ENCODE measurements at places on chromosomes 3 and 15.

GRCh38 chr15:48946074-48946839 is 17.5 kb downstream of the SHC4 start:
- no peak for DNase-seq

DNA sequence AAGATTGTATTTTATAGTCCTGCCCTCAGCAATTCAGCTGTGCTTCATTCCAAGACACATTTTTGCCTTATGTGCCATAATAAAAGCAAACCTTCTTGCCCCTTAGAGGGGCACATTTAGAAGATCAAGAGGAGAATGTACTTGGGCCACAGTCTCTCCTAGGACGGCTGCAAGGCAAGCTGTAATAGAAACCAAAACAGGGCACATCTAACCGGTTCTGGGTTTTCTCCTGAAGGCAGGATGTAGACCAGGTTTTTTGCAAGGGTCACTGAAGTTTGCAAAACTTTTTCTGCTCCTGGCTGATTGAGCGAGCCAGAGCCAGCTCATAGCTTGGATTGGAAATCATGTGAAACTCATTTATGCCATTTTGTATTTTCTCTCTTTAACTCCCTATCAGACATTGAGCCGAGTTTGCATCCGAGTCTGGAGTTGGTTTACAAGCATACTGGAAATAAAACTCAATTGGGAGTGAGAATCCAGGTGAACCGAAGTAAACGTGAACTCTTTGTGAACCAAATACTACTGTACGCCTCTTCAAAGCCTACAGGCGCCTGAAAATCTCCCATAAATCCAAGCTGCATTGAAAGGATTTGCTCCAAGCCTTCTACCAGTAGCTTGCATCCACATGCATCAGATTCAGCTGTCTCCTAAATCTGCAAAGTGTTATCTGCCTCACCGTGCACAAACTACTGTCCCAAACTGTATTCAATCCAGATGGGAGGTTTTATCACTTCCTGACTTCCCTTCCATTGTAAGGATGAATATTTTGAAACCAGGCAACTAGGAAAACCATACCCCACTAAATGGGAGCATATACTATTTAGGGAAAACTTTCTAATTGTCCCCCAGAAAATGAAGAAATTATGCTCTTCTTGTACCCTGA is 60.9 kb upstream of the TSC22D2 start:
- no peak for DNase-seq

DNA sequence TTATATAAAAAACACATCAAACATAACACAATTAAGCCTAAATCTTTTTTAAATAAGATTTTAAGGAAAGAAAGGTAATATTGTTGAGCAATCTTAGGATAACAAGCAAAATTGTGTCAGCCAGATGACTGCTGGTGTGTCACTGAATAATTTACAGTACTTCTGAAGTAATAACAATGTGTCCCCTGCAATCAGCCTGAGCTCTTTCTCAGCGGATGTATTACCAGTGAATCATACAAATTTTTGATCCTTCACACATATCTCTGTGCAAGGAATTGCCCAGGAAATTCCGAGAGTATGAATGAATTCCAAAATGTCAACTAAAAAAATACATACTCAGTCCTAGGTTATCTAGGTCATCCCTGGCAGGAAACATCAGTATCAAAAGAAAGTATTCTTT is 76.6 kb upstream of the PTX3 start:
- DNase-seq, result no peak

GRCh38 chr3:12722226-12722625 is 36.8 kb downstream of the TMEM40 start:
- DNase-seq, result no peak

- no peak for DNase-seq
Observed at GRCh38 chr3:194204042-194204987, 68.4 kb downstream of the HES1 start.

- DNase-seq, result no peak
Observed at GRCh38 chr3:53592862-53593261, 98.5 kb downstream of the CACNA1D start.

- no peak for DNase-seq
Observed at GRCh38 chr15:70247281-70247680, 149.6 kb upstream of the TLE3 start.

- DNase-seq, result no peak
Observed at GRCh38 chr15:73114064-73114463, 61.8 kb downstream of the NEO1 start.

- no peak for DNase-seq
Observed at GRCh38 chr3:37712918-37713817, 148.5 kb upstream of the CTDSPL start.

DNA sequence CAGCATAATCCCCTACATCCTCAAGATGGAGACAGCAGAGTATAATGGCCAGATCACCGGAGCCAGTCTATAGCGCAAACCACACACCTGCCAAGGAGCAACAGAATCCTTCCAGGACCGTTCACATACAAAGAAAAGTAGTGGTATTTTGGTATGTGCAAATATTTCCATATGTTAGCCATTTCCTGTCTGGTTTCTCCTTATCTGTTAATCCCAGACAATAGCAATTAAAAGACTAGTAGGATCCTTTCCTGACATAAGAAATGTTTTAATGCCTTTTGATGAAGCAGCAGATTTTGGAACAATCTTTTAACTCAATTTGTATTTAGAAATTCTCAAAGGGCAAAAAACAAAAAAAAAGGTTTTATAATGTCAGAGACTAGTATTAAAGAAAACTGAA is 22.2 kb downstream of the MRPS25 start:
- no peak for DNase-seq

DNA sequence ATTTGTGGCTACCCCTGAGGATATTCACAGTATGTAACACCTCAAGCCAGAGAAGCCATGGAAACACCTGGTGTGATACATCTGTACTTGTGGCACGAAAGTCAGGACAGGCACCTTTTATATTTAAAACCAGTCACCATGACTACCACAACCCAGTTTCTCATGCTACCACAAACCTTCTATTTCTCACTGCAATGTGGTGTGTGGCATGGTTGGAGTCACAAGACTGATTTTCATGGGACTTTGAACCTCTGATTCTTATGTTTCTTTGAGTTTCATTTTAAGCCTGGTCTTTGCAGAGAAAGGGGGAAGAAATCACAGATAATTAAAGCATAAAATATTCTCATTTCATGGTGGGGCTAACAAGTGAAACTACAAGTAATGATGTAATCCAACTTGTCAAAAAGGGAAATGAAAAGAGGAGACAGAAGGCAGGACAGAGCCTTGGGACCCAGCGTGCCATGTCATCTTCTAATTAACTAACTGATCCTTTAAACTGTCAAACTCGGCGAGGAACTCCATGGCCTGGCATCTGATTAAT is 175.9 kb downstream of the PDZRN3 start:
- no peak for DNase-seq

- DNase-seq, result no peak
Observed at GRCh38 chr3:147408188-147409100, 721 bp upstream of the ZIC1 start.

DNA sequence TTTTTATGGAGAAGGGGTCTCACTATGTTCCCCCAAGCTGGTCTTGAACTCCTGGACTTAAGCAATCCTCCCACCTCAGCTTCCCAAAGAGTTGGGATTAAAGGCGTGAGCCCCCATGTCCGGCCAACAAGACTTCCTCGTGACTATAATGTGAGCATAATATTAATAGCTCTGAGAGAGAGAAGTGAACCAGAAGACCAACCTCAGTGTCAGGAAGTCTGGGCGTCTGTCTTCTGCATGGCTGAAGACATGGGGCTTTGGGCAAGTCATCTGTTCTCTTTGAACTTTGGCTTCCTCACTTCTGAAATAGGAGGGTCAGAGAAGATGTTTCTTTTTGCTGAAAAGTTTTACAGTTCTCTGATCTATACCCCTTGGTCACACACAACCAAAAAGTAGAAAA is 92.1 kb downstream of the SLC49A4 start:
- no peak for DNase-seq

GRCh38 chr15:58257776-58258325 is 119.7 kb downstream of the AQP9 start:
- DNase-seq, result no peak

DNA sequence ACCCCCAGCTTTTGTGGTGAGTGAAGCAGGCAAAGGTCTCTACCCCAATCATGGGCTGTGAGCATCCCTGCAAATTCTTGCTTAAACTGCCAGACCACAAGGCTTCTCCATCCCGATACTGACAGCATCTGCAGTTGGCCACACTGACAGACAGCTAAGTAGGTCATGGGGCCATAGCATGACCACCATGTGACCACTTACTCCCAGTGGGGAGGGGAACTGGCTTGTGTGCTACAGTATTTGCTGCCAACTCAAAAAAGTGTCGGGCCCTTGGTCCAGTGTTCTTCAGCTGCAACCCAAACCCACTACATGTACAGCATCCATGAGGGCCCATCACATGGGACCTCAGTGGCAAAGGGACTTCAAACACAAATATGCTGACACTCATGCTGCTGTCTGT is 103.4 kb downstream of the SEC22A start:
- no peak for DNase-seq

DNA sequence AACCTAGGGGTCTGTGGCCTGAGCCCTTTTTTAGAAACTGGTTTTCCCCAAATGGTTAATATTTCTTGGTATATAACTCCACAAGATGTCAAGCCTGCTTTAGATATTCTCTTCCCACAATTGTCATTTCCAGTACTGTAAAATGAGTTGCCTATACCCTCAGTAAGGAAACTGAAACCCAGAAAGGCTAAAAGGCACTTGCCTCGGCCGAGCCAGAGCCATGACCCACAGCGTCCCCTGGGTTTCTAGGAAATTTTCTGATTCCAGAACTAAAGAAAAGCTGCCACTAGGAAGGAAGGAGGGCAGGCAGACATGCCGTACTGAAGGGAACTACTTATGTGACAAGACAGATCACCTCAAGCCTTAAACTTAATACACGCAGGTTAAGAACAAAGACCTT is 59.1 kb downstream of the ATP8B4 start:
- no peak for DNase-seq

- DNase-seq, result no peak
Observed at GRCh38 chr3:12132881-12133280, 25.8 kb downstream of the TIMP4 start.

GRCh38 chr15:33677238-33677830 is 291.0 kb upstream of the CHRM5 start:
- DNase-seq, result no peak

GRCh38 chr3:63528325-63529000 is 124.0 kb upstream of the SNTN start:
- DNase-seq, result no peak

DNA sequence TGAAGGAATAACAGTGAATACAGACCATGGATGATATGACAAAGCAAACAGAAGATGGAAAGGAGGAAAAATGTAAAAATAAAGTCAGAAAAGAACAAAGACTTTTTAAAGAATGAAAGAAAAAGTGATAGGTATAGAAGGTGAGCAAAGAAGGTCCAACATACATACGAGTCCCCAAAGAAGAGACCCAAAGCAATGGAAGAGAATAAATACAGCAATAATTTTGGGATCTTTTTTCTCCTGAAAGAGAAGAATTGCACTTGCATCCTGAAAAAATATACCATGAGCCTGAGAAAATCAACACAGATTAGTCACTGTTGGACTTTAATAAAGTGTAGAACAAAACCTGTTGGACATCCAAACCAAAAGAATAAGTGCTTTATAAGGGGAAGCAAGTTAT is 85.3 kb upstream of the SLC6A1 start:
- no peak for DNase-seq

DNA sequence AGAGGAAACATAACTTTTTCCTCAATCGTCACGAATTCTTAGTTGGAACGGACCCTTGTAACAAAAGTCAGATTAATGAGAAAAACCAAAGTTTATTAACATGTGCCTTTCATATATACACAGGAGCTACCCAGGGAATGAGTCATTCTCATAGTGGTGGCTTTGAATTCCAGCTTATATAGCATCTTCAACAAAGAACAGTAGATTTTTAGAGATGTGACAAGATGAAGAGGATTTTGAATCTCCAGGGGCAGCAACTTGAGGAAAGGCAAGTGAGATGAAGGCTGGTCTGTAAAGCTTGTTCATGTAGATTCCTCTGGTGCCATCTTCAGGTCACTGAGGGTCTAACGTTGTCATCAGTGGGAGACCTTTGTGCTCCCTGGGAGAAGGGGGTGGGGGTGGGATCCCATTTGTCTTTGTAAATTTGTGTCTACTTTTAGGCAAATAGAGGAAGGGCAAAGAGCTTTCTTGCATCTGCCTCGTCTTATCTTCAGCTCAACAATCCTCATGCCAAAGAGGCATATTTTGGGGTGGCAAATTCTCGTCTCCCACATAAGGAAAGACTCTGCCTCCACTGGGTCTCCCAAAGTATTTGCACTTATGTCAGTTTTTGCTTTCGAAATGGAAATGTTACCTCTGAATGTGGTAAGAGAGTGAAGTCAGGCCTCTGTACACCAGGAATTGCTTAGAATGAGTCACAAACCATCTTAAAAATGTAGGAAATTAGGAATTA is 29.5 kb downstream of the CLEC3B start:
- DNase-seq, result no peak

DNA sequence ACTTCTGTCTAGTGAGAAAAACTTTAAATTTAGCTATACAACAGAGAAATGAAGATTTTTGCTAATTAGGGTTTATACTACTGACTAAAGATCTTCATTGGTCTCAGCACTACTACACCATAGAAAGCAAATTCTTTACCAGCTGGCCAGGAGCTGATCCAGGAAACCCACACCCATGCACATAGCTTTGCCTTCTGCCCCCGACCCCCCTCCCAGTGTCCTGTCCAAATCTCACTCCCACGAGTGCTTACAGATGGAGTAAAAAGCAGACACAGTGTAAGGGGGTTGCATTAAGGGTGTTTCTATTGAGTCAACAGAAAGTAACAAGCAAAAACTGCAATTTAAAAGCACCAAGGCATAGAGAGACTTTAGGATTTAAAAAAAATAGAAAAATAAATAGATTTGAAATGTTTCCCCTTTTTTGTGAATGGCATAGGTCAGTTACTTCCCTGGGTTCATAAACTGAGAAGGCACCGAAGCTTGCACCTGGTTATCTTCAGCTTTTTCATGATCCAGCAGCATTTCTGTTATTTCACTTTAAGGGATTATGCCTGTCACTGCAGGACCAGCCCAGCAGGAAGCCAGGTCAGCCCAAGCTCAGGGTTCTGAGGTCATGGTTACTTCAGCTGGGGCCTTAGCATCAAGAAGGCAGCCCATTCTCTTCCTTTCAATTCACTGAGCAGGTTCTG is 124.3 kb downstream of the CTNNB1 start:
- no peak for DNase-seq

GRCh38 chr15:77528968-77529319 is 103.8 kb downstream of the LINGO1 start:
- DNase-seq, result no peak

- DNase-seq, result no peak
Observed at GRCh38 chr3:188417766-188418165, 263.8 kb downstream of the LPP start.

DNA sequence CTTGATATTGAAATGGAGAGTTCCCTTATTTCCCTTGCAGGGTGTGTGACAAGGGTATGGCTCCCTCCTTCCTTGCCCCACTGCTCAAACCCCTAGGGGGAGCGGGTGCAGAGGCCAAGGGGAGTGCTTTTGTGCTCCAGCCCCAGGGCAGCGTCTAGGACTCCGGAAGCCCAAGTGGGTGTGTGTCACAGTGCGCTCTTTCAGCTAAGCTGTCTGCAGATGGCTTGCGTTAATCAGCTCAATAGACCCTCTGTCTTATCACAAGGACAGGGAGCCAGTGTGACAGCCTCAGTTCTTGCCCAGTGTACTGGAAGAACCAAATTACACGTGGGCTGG is 523.6 kb upstream of the LMCD1 start:
- no peak for DNase-seq

Data from activated T-helper 1 cell treated with anti-CD3 and anti-CD28 coated beads, Interleukin-2, amount 50 U/mL, for 16 hours (primary cell).